ENCODE measurements at places on chromosomes 12 and 14.

- no peak for DNase-seq
Observed at GRCh38 chr14:51954657-51955056, 34.7 kb upstream of the RTRAF start.

GRCh38 chr12:86091681-86092080 is 164.5 kb downstream of the MGAT4C start:
- DNase-seq: no peak

DNA sequence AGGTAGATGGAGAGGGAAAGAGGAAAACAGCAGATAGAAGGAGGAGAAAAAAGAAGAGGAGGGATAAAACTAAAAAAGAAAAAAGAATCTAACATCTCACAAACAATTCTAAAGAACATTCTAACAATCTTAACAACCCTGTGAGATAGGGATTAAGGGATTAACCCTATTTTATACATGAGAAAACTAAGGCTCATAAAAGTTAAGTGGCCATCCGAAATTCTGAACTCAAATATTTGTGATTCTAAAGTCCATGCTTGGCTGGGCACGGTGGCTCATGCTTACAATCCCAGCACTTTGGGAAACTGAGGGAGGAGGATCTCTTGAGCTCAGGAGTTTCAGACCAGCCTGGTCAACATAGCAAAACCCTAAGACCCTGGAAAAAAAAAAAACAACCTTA is 13.1 kb downstream of the KIF21A start:
- no peak for DNase-seq

DNA sequence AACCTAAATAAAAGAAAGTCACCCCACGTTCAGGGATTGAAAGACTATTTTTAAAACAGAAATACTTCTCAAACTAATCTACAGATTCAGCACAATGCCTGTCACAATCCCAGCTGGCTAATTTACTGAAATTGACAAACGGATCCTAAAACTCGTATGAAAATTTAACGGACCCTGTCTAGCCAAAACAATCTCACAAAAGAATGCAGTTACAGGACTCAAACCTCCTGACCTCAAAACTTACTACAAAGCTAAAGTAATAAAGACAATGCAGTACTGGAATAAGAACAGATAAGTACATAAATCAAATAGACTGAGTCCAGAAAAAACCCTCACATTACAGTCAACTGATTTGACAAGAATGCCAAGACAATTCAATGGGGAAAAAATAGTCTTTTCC is 48.8 kb downstream of the IPO8 start:
- DNase-seq: no peak

GRCh38 chr12:131137836-131138637 is 184.3 kb downstream of the ADGRD1 start:
- no peak for DNase-seq

DNA sequence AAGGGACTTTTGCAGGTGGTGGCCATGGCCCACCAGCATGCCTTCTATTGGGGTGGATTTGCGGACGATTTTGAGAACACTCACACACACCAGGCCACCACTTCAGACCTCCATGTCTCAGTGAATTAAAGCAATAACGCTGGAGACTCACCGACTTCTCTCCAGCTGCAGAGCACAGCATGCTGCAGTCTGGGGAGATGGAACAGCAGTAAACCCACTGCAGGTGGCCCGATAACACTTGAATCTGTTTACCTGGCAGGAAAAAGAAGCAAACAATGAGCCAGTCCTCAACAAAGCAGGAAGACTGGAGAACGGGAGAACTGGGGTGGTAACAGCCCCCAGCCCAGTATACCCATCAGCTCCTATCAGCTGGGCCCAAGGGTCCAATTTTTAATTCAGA is 21.6 kb downstream of the RFC5 start:
- DNase-seq: no peak

GRCh38 chr12:26128168-26128567 is 3.3 kb upstream of the BHLHE41 start:
- no peak for DNase-seq

GRCh38 chr14:38716926-38717325 is 386.1 kb downstream of the SEC23A start:
- DNase-seq: no peak

GRCh38 chr14:58876608-58877007 is 238.8 kb downstream of the DACT1 start:
- DNase-seq: no peak

GRCh38 chr12:110957652-110958051 is 37.3 kb upstream of the MYL2 start:
- DNase-seq: no peak

DNA sequence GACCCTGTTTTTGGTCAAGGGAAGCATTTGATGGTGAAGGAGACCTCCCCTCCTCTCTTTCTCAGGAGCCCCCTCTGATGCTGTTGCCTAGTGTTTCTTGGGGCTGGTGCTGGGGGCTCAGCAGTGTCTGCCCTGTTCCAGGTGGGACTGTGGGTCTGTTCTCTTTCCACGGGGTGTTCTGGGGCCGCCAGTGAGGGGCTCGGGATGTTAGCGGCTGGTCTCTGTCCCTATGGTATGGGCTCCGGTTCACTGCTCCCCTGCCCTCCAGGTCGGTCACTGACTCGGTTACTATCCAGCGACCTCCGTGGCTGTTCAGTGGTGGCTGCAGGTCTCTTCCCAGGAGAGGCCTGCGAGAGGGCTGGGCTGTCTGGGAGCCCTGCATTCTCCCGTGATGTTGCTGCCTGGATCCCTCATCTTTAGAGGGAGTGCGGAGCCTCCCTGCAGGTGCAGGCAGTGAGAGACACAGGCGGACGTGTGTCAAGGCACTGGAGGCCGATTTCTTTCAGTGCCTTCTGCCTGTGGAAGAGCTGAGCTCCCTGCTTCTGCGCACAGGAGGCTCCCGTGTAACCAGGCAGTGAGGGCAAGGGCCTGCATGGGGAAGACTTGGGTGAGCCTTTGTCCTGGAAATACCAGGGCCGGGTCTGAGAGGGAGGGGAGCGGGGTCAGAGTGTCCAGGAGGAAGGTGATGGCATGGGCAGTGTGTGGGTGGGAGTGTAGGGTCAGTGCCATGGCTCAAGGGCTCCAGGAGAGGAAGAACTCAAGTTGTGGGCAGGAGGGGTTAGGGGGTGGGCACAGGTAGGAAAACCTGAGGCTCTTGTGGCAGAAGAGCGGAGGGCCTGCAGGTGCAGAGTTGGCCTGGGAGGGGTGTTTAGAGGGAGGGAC is 362.6 kb downstream of the TMEM121 start:
- no peak for DNase-seq

DNA sequence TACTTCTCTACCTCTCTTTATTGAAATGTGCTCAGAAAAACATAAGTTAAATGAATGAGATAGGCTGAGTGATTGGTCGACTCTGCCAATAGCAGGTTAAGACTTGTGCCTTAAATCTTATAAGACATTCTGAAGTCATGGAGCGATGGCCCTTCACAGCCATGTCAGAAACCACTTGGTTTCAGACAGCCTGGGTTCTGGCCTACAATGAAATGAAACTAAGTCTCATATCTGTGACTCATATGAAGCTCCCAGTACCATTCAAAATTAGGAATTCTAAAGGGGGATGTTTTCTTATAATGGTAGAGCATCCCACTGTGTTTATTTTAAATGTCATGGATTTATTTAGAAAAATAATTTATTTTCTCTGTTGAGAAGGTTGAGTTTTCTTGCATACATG is 42.6 kb downstream of the PLXNC1 start:
- no peak for DNase-seq

GRCh38 chr12:94544355-94544754 is 84.7 kb upstream of the CEP83 start:
- DNase-seq: no peak

GRCh38 chr14:64821651-64822050 is 58.1 kb downstream of the SPTB start:
- DNase-seq: no peak

- no peak for DNase-seq
Observed at GRCh38 chr14:51545396-51545795, 106.3 kb upstream of the FRMD6 start.

- no peak for DNase-seq
Observed at GRCh38 chr14:79652513-79653307, 558.6 kb downstream of the DIO2 start.

- DNase-seq: no peak
Observed at GRCh38 chr12:40688085-40688725, 4.0 kb upstream of the CNTN1 start.

DNA sequence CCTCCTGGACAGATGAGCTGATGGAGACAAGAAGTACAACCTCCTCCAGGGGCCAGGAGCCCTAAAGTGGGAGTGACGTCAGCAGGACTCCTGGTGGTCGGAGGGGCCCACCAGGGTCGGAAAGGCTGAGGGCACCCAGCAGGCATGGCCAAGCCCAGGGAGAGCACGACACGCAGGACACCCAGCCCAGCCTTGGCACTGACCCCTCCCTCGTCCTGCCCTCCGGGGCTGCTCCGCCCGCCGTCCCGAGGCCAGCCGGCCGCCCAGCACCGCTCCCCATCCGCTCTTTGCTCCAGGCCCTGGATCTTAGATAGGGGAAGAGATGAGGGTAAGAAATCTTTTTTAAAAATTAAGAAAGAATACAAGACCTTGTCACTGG is 14.4 kb upstream of the RPLP0 start:
- no peak for DNase-seq

GRCh38 chr12:26029736-26030022 is 71.2 kb downstream of the RASSF8 start:
- no peak for DNase-seq

DNA sequence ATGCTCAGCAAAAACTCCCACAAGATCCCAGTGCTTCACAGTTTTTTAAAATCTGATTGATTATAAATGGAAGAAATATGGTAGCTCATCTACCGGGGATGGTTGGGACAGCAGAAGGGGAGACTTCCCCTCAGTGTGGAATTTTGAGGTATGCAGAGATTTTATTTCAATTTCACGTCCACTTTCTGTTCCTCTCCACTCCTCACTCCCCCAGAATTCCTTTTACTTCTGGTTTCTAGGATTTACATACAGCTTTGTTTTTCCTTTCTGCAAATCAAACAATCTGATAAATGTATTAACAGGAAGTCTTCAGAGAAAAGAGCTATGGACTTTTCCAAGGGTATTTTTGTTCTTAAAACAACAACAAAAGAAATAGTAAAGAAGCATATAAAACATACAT is 181.5 kb upstream of the ARHGAP5 start:
- DNase-seq: no peak

DNA sequence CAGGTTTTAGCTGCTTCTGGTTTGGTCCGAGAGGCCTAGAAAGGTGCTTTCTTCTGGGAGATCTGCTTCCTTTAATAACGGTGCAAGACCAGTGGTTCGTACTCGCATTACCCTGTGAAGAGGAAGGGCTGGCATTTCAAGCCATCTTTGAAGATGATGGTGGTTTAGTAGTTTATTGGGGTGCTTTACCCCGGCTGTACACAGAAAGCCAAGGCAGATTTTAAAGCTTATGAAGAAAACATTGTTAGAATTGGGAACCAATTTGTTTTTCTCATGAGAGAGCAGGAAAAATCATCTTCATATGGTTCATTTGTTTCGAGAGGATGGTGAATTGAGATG is 3.6 kb downstream of the CCND2 start:
- no peak for DNase-seq

DNA sequence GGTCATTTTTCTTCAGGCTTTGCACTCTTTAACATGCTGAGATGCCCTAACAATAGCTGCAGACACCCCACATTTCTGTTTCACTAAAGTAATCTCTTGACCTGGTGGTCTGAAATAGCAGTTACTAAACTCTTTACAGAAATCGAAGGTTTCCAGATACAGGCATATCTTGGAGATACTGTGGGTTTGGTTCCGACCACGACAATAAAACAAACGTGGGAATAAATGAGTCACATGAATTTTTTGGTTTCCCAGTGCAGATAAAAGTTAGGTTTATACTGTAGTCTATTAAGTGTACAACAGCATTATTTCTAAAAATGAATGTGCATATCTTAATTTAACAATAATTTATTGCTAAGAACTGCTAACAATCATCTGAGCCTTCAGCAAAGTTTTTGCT is 208.7 kb downstream of the EGLN3 start:
- DNase-seq: no peak

GRCh38 chr14:35988972-35989690 is 163.0 kb downstream of the BRMS1L start:
- no peak for DNase-seq

DNA sequence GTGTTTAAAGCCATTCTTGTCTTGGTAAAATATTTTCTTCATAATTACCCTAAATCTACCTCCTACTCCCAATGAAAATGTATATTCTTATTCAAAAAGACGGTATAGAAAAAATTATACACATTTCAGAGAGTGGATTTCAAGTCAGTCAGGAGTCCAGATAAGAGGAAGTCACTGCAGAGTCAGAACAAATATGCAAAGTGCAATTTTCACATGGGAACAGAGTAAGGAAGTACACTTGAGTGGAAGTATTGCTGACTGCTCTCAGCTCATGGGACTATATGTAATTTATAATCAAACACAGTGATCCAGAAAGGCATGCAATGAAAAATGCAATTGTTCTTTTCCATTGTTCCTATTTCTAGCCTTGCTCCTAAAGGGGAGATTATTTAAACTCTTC is 1128.0 kb downstream of the AACS start:
- DNase-seq: no peak

DNA sequence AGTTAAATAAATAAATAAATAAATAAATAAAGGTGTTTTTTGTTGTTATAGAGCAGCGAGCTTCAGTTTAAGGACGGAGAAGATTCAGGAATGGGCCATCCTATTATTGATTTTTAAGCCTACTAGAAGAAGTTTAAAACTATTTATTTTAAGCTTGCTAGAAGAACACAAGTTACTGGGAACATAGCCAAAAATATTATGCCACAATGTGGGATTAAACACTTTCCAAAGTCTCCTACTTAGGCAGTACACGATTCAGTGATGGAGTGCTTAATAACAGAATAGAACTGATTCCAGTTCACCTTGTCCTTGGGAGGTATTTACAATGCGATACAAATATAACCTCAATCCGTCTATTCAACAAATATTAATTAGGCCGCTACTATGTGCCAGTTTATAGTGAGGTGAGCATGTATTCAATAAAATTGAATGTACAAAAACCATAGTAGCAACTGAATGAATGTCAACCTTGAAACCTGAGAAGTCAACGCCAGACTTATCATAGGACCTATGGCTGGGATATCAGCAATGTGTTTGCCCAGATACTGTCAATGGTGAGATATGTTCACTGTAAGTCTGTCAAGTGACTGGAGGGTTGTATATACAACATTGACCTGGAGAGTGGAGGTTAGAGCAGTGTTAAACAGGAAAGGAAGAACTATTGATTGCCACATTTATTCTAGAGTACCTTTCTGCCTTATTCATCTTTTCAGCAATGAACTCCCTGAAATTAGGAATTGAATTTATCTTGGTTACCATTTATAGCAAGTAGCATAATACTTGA is 486.4 kb downstream of the TMTC2 start:
- DNase-seq: no peak

DNA sequence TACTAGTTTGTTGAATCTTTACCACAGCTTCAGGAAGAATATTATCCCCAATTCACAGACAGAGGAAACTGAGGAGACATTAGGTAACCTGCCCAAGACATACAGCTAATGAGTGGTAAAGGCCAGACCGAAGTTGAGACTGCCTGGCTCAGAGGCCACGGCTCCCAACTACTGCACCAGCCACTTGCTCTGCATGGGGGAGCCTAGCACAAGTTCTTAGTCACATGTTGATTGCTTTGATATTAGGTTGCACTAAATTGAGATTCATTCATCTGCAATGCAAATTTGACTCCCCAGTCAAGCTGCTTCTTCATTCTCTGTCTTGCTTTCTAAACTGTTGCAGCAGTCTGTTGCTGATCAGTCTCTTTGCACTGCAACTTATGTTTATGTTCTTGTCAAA is 25.9 kb upstream of the POLR3B start:
- DNase-seq: no peak
